ENCODE measurements at places on chromosomes 7 and 10.

- DNase-seq: peak; percentile 86
Observed at GRCh38 chr7:1940402-1940786, 270.3 kb downstream of the ELFN1 start.

GRCh38 chr7:1526271-1526754 is 4.2 kb upstream of the MAFK start:
- no peak for DNase-seq

- no peak for DNase-seq
Observed at GRCh38 chr10:93166134-93166533, 92.4 kb downstream of the CYP26A1 start.

GRCh38 chr10:12287772-12288171 is 61.6 kb upstream of the CAMK1D start:
- DNase-seq: no peak

DNA sequence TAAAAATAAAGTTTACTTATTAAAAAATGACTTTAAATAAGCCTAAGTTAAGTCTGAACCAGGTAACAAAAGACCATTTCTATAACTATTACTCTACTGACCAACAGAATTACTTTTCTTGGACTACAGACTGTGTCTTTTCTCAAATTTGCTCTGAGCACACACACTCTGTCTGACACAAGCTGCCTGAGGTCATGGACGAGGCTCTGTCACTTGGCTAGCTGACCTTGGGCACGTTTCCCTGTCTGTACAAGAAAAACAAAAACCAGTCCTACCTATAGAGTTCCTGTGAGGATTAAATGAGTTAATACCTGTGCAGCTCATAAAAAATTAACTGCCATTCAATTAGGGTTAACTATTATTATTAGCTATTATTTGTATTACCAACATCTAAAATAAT is 22.9 kb downstream of the ATE1 start:
- no peak for DNase-seq

DNA sequence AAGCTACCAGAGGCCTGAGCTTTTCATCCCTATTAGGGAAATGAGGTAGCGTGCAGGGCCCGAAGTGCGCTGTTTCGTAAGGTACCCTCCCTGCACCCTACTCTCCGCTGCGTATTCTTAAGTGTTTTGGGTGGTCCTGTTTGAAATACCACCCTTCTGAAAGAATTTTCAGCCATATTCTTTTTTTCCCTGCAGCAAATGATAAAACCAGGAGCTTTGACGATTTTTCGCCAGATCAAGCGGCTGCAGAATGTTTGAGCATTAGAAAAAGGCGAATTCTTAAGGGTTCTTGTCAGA is 1.2 kb downstream of the RSBN1L start:
- DNase-seq: no peak

DNA sequence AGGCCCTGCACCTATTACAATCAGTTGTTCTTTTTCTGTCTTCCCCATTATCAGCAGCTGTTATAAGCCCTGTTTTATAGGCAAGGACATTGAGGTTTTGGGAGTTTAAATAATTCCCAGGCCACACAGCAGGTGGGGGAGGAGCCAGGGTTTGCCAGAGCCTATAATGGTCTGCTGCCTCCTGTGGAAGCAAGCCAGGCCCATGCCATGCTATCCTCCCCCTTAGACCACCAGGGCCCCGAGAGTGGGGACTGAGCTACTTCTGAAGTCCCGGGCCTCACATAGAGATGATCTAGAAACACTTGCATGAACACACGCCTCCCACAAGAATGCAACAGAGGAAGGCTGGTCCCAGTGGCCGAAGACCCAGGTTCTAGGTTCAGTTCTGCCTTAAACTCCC is 141.7 kb downstream of the SH3PXD2A start:
- DNase-seq: no peak

DNA sequence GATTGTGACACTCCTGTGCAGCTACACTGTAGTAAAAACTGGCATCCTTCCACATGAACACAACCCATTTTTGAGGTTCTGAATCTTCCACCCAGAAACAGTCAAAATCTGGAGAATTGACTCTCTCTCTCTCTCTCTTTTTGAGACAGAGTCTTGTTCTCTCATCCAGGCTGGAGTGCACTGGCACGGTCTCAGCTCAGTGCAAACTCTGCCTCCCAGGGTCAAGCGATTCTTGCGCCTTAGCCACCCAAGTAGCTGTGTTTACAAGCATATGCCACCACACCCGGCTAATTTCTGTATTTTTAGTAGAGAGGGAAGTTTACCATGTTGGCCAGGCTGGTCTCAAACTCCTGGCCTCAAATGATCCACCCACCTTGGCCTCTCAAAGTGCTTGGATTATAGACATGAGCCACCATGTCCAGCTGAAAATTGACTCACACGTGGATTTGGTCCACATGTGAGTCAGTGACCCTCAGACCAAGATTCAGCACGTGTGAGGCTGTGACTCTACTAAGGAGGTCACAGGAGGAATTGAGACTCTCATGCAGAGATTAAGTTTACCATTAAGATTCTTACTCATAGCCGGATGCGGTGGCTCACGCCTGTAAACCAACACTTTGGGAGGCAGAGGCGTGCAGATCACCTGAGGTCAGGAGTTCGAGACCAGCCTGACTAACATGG is 12.1 kb upstream of the ZNF107 start:
- DNase-seq: no peak

- DNase-seq: no peak
Observed at GRCh38 chr7:73721377-73721817, 1.9 kb upstream of the STX1A start.

GRCh38 chr10:52213321-52213752 is 100.7 kb upstream of the DKK1 start:
- DNase-seq: no peak

DNA sequence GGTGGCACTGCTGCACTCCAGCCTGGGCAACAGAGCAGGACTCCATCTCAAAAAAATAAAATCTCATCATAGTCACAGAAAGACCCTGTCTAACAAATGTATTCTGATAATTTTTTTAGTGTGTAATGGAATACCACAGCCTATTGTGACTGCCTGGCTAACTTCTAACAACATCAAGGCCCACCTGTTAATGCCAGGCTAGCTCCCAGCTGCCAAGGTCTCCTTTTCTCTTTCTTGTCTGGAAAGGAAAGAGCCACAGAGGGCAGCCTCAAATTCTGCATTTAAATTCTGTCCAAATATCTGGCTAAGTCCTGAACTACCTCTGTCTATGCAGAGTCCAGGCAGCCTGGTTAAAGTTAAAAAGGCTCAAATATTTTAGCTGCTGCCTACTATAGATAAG is 700.9 kb downstream of the MAGI2 start:
- DNase-seq: no peak

- DNase-seq: peak; percentile 56
Observed at GRCh38 chr10:89032141-89032891, 41.7 kb downstream of the FAS start.

GRCh38 chr10:29839826-29840515 is 205.2 kb upstream of the SVIL start:
- DNase-seq: no peak

GRCh38 chr10:101782811-101783735 is at the start of gene NPM3:
Gene NPM3 (minus strand): TSS chr10:101783446. CDS start chr10:101783390, 56 bp downstream.
- peak; percentile 82 for DNase-seq

DNA sequence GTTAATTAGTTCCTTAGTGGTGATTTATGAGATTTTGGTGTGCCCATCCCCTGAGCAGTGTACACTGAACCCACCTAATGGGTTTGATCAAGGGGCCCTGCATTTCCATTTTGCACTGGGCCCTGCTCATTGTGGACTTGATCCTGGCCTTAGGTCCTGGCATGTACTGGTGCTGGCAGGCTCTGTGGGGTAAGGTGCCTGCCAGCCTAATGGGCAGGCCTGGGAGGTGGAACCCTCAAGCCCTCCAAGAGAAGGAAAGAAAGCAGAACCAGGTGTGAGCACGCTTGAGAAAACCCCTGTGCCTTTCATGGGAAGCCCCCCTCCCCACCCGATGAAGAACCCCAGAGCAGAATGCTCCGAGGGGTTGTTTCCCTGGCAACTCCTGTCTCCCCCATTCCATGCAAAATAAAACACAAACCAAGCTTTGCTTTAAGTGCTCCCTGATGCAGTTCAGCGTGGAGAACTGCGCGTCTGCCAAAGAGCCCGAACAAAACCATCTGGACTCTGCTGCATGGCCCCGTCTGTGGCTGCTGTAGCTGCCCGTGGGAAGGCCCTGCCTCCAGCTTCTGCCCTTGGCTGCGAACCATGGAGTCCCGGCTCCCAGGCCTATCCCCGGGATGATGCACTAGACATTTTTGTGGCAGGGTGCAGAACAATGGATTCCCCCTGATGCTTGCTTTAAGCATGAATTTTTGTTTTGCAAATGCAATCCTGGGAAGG is 123.3 kb downstream of the PRPF18 start:
- DNase-seq: no peak

DNA sequence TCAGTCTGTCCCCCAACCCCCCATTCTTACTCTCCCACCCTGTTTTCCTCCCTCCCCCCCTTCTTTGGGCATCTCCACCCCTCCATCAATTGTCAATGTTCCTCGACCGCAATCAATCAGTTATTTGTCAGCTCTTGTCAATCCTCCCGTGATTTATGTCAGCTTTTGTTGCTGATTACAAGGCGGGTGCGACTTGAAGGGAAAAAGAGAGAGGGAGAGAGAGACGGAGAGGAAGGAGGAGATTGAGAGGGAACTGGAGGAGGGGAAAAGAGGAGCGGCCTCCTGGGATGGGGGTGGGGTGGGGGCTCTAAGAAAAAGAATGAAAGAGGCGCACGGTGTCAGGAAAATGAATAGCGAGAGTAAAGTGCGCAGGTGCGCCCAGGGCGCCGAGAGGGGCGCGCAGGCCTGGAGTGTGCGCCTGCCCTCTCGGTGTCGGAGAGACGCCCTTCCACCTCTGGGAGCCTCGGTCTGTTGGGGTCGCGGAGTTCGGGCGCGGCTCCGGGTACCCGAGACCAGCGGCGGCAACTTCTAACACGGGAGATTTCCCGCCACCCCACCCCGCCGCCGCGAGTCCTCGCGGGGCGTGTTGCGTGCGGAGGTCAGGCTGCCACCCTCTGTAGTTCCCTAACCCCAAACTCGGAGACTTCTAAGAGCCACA is 1.1 kb upstream of the ZNF503 start:
- no peak for DNase-seq

DNA sequence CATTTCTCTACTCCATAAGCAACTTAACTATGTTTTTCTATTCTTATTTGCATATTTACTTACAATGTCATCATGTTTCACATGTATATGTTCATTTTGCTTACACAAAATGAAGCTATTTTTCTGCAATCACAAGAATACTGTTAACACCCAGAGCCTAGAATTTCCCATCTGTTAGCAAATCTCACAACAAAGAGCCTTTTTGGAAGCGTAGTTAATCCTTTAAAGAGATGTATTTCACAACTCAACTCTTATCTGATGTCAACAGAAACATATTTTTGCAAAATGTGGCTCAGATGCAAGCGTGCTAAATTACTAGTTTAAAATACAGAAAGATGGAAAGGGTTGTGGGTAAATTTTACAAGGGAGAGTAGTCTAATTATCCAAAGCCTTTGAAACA is 110.6 kb upstream of the COL1A2 start:
- no peak for DNase-seq

- DNase-seq: no peak
Observed at GRCh38 chr7:100574362-100575205, 884 bp upstream of the SAP25 start.

DNA sequence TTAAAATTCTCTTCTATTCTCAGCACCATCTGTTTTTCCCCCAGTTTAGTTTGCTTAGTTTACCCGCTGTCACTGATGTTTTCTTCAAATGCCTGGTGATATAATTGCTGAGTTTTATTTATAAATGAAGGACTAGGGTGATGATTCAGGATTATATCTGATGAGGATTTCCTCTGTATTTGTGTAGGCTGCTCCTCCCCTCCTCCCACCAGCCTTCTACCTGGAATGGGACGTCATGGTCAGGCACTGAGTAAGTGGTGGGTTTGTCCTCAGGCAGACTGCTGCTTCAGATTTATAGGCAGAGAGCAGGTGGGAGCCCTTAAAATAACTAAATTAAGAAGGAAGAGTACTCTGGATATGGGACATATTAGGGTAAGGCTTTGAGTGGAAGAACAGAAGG is 35.8 kb downstream of the PALS2 start:
- DNase-seq: no peak

DNA sequence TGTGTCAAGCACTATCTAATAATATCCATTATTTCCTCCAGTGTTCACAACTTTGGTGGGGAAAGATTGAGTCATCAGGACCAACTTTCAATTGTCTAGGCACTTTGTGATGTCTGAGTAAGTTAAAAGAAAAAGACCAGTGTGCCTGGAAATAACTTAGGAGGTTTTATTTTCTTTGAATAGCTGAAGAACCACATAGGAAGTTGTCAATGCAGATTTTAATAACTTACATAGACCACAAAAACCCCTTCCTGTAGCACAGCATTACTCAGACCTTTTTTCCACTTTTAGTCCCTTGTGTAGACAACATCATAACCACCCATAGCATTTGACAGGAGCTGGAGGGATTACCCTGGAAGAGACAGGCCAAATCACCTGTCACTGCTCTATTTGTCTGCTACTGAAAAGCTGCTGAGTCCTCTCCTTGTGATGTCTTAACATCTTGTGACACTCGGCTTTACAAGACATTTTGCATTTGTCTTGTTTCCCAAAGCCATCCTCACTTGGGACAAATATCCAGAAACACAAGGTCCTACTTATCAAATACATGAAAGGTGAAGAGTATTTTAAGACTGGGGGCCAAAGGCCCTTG is 241.5 kb upstream of the PTER start:
- DNase-seq: no peak

DNA sequence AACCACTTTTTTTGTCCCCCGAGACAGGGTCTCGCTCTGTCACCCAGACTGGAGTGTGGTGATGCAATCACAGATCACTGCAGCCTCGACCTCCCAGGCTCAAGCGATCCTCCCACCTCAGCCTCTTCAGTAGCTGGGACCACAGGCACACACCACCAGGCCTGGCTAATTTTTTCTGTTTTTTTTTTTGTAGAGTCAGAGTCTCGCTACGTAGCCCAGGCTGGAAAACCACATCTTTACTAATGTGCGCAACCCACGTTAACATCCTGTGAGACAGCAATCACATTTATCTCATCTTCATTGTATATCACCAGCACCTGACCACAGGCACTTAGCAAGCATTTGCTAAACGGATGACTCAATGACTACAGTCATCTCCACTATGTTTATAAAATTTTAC is 77.8 kb upstream of the ATP6V0A4 start:
- peak; percentile 19 for DNase-seq

GRCh38 chr10:10967029-10967428 is 50.6 kb upstream of the CELF2 start:
- no peak for DNase-seq

- peak; percentile 60 for DNase-seq
Observed at GRCh38 chr10:62050893-62051433, 149.5 kb downstream of the ARID5B start.

- DNase-seq: no peak
Observed at GRCh38 chr7:103689255-103689654, 243.2 kb upstream of the SLC26A5 start.

- DNase-seq: no peak
Observed at GRCh38 chr10:98100476-98100875, 34.0 kb upstream of the R3HCC1L start.

- DNase-seq: no peak
Observed at GRCh38 chr10:127313996-127314700, 117.8 kb upstream of the INSYN2A start.

DNA sequence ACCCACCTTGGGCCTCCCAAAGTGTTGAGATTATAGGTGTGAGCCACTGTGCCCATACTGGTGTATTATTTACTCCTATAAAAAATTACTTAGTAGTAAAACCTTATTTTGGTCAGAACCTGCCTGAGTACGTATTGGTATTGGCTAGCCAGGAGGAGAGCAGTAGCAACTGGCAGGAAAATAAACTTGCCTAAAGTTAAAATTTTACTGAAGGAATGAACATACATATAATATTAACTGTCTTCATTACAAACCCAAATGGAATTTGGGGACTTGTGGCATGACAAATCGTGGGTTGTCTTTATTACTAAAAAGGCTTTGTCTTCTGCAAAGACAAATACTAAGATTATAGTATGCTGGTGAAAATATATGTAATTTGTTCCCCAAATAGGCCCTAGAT is 8.4 kb downstream of the RAB18 start:
- no peak for DNase-seq

All from stimulated activated CD8-positive, alpha-beta memory T cell treated with anti-CD3 and anti-CD28 coated beads, Interleukin-4, amount 100 ng/mL, for 24 hours (primary cell).